Pulmonary artery endothelial cell (primary cell): ENCODE measurements at places on chromosomes 6 and 20. TPM values are rescaled to one million over a fixed set of nuclear protein-coding genes. Genes with fewer than 3 reads are reported as not detected.

MAP7 gene
- 0.66 and 0.74 TPM in 2 replicates for total RNA-seq

SLC24A3 gene
- total RNA-seq = not detected in 2 replicates

DNA sequence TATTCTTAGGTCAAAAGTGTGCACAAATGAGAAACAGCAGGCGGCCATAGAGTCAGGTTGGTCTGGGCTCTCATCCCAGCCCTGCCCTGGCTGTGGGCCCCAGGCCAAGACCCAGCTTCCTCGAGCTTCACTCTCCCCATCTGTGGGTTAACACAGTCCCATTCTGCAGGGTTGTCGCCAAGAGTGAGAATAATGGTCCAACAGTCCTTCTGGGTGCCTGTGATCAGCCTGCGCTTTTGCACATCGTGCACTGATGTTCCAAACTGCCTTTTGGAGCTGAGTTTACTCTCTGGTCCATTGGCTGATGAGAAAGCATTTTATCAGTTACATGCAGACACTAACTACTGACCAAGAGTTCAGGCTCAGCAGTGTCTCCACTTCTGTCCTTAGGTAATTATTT lies 82.6 kb downstream of the INSM1 start:
- no peak for DNase-seq

- DNase-seq = no peak
Observed at GRCh38 chr6:34132486-34133185, 13.3 kb downstream of the GRM4 start.

- no peak for DNase-seq
Observed at GRCh38 chr6:21305893-21306332, 287.6 kb upstream of the SOX4 start.

- no peak for DNase-seq
Observed at GRCh38 chr20:6768228-6769140, 998 bp downstream of the BMP2 start.
